Naive thymus-derived CD4-positive, alpha-beta T cell (primary cell): ENCODE measurements at places on chromosomes 1 and 21.

DNA sequence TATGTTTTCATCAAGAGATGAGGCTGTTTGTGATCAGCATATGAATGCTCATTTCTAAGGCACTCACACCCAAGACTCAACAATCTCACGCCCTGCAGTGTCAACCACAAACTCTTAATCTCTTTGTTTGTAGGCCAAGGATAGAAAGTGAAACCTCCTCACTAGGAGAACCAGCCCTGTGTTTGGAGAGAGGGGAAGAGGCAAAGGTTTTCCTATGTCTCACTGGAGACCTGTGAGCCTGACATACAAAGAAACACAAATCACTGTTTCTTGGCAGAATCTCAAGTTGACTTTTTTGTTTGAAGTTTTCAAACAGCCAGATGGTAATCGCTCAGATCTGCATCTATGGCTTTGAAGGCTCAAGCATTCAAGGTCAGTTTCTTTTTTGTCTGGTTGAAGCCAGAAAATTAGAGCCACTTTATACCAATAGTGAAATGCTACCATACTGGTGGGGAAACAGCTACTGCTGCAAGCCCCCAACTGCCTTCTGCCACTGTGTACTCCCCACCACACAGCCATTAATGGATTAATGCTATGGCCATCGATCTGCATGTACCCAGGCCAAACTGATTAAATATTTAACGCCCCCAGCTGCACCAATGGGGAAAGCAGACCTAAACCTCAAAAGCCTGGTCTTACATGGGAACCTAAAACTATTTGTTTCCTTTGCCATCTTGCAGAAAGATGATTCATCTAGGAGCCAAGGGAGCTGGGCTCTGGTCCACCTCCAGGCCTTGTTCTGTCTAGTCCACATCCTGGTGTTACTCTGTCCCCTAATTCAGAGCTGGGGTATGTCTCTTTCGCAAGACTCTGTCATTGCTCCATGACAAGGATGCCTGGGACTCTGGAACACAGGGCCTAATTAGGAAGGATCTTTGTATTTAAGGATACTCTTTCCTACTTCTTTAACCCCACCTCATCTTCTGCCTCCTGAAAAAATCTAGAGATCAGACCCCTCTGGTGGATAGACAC lies 16.3 kb downstream of the PDZK1 start:
- H3K4me1 ChIP-seq = peaks cover 18% of the 10 kb centered on the region
- peak; percentile 48 for DNase-seq
- H3K27me3 ChIP-seq = no peaks in the 10 kb centered on the region
- H3K36me3 ChIP-seq = no peaks in the 10 kb centered on the region
- H3K27ac ChIP-seq = peak overlapping the region; percentile 43

DNA sequence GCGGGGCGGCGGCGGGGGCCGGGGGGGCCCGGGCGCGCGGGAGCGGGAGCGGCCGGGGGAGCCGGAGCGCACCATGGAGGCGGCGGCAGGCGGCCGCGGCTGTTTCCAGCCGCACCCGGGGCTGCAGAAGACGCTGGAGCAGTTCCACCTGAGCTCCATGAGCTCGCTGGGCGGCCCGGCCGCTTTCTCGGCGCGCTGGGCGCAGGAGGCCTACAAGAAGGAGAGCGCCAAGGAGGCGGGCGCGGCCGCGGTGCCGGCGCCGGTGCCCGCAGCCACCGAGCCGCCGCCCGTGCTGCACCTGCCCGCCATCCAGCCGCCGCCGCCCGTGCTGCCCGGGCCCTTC lies 546 bp downstream of the SKI start:
- DNase-seq = no peak
- H3K27ac ChIP-seq = peak overlapping the region; percentile 78
- H3K36me3 ChIP-seq = no peaks in the 10 kb centered on the region
- H3K27me3 ChIP-seq = no peaks in the 10 kb centered on the region
- peaks cover 14% of the 10 kb centered on the region for H3K4me1 ChIP-seq

DNA sequence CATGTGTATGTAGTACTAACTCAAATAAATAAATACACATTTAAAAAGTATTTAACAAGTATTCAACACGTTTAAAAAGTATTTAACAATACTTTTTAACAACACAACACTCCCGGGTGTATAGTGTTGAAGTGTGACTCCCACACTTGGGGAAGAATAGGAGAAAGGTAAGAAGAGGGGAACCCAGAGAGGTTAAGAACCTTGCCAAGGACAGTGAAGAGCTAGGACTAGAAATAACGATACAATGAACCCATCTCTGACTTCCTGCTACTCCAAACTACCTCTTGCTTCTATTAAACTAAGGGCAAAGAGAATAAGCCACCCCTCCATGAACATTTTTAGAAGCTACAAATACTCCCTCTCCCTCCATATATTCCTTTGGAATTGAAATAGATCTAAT lies 1.7 kb upstream of the GFI1 start:
- H3K27ac ChIP-seq = no peak overlapping the region
- no peak overlapping the region for H3K4me3 ChIP-seq
- H3K4me1 ChIP-seq = peaks cover 14% of the 10 kb centered on the region
- H3K27me3 ChIP-seq = no peaks in the 10 kb centered on the region
- peaks cover 15% of the 10 kb centered on the region for H3K36me3 ChIP-seq

- H3K36me3 ChIP-seq = no peaks in the 10 kb centered on the region
- no peaks in the 10 kb centered on the region for H3K4me1 ChIP-seq
- H3K27ac ChIP-seq = no peak overlapping the region
- no peaks in the 10 kb centered on the region for H3K27me3 ChIP-seq
- DNase-seq = no peak
Measured at GRCh38 chr1:211947396-211948295, 87.7 kb downstream of the INTS7 start.

DNA sequence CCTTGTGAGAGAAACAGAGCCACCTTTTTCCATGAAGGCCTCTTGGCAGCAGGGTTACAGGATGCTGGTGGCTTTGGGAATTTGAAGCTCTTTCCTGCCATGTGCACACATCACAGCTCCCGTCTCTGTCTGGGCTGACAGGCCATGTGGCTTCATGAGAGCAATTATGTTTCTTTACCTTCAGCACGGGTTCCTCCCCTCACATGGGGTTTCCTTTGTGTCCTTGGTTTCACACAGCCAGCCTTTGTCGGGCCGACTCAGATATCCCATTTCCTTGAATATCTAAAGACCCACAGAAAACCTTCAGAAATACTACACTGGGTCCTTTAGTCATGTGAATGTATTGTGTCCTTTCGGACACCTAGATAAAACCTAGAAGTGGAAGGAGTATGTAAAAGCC lies 7.1 kb downstream of the CLIC6 start:
- no peak overlapping the region for H3K27ac ChIP-seq
- no peak for DNase-seq
- no peak overlapping the region for H3K4me3 ChIP-seq
- no peaks in the 10 kb centered on the region for H3K4me1 ChIP-seq
- H3K36me3 ChIP-seq = no peaks in the 10 kb centered on the region

DNA sequence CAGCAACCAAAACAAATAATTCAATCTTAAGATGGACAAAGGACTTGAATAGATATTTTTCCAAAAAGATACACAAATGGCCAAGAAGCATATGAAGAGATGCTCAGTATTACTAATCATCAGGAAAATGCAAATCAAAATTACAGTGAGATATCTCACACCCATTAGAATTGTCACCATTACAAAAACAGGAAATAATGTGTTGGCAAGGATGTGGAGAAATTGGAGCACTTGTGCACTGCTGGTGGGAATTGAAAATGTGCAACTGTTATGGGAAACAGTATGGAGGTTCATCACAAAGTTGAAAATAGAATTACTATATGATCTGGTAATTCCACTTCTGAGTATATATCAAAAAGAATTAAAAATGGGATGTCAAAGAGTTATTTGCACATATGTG lies 83.2 kb downstream of the SH3GLB1 start:
- no peaks in the 10 kb centered on the region for H3K27me3 ChIP-seq
- no peak for DNase-seq
- no peak overlapping the region for H3K27ac ChIP-seq
- H3K4me1 ChIP-seq = no peaks in the 10 kb centered on the region
- H3K4me3 ChIP-seq = no peak overlapping the region
- H3K36me3 ChIP-seq = no peaks in the 10 kb centered on the region

DNA sequence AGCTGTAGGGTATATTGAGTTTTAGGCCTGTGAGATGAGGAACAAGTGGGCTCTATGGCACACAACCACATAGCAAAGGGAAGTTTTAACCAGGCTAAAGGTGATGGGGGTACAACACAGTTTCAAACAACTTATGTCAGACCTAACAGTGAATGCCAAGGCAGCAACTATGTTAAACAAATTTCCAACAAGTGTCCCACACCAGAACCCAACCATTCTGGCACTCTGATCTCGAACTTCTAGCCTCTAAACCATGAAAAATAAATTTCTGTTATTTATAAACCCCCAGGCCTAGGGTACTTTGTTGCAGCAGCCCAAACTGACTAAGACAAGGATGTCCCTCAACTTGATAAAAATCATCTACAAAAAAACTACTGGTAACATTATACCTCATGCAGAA lies 52.3 kb upstream of the INSL5 start:
- no peaks in the 10 kb centered on the region for H3K4me1 ChIP-seq
- H3K27me3 ChIP-seq = no peaks in the 10 kb centered on the region
- DNase-seq = no peak
- no peak overlapping the region for H3K4me3 ChIP-seq
- H3K27ac ChIP-seq = no peak overlapping the region

DNA sequence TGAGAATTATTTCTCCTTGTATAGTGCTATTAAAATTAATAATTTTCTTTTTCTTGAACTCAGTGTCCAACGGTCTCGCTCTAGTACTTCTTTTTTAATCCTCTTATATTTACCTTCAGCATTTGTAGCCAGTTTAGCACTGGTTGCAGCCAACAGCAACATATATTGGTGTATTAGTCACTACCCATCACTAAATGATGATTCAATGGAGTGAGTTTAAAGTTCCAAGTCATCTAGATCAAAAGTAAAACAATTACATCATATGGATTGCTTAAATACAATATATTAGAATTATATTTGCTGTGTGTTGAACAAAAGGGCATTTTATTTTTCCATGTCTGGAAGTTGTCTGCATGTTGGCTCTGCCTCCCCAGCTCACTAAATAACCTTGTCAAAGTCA lies 591.8 kb downstream of the ADGRL2 start:
- H3K27ac ChIP-seq = no peak overlapping the region
- no peaks in the 10 kb centered on the region for H3K4me1 ChIP-seq
- no peak for DNase-seq
- H3K27me3 ChIP-seq = no peaks in the 10 kb centered on the region
- H3K4me3 ChIP-seq = no peak overlapping the region

GRCh38 chr1:205190845-205191577 lies 20.5 kb downstream of the DSTYK start:
- no peak overlapping the region for H3K27ac ChIP-seq
- H3K36me3 ChIP-seq = no peaks in the 10 kb centered on the region
- no peak overlapping the region for H3K4me3 ChIP-seq
- H3K27me3 ChIP-seq = no peaks in the 10 kb centered on the region
- no peak for DNase-seq
- peaks cover 3% of the 10 kb centered on the region for H3K4me1 ChIP-seq
